ENCODE measurements at places on chromosomes 13 and 19.

DNA sequence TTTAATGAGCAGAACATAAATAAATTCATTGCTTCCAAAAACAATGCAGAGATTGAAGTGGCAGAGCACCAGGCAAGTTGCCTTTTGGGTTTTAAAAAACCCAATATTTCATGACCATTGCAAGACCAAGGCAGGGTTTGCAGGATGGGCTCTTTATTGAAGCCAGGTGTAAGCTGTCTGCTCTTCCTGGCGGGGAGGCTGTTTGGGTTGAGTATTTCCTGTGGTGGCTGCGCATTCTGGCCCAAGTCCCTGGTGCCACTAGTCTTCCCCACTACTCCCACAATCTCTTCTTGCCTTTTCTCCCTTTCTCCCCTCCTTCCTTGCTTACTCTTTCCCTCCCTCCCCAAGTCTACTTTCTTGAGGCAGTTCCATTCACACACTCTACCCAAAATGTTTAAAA is 116.4 kb downstream of the AKAP11 start:
- no peak for DNase-seq

- peak; percentile 31 for DNase-seq
Observed at GRCh38 chr13:41222259-41222852, 28.0 kb upstream of the KBTBD7 start.

DNA sequence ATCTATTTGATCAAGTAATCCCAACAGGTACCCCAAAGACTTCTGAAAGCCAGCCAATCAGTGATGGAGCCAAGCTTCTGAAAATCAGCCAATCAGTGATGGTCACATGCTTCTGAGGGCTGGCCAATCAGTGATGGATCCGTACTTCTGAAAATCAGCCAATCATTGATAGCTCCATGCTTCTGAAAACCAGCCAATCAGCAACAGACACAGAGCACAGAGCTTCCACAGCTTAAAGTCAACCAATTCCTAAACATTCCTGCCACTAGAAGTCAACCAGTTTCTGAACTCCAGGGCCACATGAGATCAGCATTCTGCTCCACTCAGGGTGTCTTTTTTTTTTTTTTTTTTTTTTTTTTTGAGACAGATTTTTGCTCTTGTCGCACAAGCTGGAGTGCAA is 8.2 kb upstream of the HSD17B14 start:
- DNase-seq: no peak

GRCh38 chr19:45440873-45441654 is 17.3 kb upstream of the ERCC1 start:
- no peak for DNase-seq

- no peak for DNase-seq
Observed at GRCh38 chr19:38545596-38545995, 72.2 kb downstream of the MAP4K1 start.

DNA sequence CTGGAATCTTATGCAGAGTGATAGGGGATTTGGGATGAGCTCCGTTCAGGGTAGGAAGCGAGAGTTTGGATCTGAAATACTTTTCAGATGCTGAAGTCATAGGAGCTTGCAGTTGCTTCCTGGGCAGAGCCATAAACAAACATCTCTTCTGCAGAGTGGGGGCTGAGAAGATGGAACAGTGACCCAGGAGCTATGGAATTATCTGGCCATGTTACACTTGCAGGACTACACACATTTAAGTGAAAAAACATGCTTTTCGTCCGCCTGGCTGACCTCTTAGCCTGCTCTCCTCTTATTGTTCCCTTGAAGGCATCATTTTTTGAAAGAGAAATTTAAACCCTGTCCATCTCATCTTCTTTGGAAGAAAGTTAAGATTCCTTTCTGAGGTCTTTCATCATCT is 40.7 kb downstream of the PSG11 start:
- DNase-seq: no peak

DNA sequence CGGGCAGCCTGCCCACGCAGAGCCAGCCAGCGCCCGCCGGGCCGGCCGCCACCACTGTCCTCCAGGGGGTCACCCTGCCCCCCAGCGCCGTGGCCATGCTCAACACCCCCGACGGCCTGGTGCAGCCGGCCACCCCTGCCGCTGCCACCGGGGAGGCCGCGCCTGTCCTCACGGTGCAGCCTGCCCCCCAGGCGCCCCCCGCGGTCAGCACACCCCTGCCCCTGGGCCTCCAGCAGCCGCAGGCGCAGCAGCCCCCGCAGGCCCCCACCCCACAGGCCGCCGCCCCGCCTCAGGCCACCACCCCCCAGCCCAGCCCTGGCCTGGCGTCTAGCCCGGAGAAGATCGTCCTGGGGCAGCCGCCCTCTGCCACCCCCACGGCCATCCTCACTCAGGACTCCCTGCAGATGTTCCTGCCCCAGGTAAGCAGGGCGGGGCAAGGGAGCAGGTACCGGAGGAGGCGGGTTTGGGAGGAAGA is 32.3 kb upstream of the EHD2 start:
- no peak for DNase-seq

DNA sequence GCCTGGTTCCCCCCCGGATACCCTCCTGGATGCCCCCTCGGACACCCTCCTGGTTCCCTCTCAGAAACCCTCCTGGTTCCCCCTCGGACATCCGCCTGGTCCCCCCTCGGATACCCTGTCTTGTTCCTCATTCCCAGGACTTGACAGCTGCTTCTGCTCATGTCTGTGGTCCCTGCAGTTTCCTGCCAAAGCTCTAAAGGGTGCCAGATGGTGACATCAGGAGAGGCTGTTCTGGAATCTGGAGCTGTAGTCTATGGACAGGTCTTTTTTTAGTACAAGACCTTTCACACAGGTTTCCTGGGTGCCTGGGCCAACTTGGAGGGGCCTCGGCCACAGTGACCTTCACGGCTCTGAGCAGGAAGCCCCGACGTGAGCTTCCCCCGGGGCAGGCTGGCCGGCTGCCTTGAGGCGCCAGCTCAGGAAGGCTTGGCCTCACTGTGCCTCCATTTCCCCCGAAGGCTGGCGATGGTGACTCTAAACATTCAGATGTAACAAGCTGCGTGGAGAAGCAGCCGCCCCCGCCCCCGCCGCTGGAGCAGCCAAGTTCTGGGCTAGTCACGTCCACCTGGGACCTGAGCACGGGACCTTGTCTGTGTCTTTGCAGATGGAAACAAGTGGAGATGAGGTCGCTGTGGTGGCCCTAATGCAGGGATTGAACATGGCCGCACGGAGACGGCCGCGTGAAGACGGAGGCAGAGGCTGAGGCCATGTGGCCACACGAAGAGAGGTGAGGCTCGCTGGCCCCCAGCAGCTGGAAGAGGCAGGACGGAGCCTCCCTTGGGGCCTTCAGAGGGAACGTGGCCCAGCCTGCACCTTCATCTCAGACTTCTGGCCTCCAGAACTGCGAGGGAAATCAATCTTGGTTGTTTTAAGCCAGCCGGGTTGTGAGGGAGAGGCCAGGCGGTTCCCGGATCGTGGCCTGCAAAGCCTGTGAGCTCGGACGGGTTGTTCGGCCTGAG is 12.7 kb downstream of the SGTA start:
- DNase-seq: peak; percentile 75

DNA sequence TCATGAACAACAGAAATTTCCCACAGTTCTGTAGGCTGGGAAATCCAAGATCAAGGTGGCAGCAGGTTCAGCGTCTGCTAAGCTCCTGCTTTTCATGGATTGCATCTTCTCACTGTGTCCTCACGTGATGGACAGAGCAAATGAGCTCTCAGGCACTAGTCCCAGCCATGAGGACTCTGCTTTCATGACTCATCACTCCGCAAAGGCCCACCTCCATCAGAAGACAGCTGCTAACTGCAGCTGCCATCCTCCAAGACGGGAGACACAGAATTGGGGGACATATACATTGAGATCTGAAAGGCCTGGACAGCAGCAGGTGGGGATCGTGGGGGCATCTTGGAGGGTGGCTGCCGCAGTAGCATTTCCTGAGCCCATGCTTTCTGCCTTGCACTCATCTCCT is 44.4 kb upstream of the SPATA13 start:
- DNase-seq: no peak

DNA sequence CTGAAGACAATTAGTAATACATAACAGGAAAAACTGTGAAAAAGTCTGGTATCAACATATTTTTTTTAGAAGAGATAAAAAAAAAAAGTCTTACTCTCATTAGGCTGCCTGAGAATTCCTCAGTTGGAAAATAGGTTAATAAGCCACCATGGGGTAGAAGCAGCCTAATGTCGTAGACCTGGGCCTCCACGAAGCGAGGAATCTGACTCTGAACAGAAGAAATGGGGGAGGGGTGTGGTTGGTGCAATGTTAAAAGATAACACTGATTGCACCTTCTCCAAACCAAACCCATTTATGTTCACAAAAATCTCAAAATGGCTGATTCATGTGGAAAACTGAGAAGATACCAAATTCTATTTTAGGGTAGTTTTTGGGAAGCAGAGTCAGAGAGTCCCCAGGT is 62.4 kb downstream of the MPHOSPH8 start:
- DNase-seq: no peak

GRCh38 chr19:478976-479375 is 17.3 kb upstream of the MADCAM1 start:
- DNase-seq: no peak

GRCh38 chr13:32025730-32026129 is 5.8 kb upstream of the FRY start:
- DNase-seq: no peak

DNA sequence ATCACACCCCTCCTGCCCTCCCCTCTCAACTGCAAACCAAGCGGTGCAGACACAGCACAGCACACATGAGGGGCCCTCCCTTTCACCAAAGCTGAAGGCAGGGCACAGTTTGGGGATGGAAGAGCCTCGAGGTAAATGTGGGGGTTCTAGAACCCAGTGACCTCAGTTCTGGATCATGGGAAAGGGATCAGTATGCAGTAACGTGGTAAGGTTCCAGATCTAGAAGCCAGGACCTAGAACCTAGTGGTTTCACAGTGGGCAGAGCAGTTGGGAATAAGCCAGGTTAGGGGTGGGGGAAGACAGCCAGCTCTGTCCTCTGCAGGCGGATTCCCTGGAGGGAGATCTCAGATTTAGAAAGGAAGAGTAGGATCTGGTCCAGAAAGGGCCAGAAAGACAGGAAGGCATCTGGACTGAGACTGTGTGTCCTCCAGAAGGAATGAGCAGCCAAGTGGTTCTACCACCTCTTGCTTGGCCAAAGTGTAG is 3.1 kb downstream of the FTL start:
- no peak for DNase-seq

GRCh38 chr13:94656176-94656575 is 54.5 kb downstream of the GPR180 start:
- DNase-seq: no peak

- no peak for DNase-seq
Observed at GRCh38 chr19:50925734-50926133, 14.5 kb upstream of the KLK4 start.

DNA sequence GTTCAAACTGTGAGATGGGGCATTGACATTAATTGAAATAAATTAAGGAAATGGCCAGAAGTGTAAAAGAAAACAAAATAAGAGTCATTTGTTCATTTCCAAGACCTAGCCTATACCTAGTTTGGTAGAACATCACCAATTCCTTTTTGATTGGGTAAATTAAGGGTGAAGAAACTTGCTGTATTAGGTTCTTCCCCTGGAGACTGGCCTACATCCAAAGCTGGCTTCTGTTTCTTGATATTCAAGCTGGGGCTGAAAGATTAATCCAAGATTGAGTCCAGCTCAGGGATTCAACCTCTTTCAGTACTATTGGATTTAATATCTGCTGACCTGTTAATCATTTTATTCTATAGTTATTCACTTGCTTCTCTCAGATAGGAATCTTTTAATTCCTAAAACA is 183.2 kb downstream of the GPC6 start:
- no peak for DNase-seq

DNA sequence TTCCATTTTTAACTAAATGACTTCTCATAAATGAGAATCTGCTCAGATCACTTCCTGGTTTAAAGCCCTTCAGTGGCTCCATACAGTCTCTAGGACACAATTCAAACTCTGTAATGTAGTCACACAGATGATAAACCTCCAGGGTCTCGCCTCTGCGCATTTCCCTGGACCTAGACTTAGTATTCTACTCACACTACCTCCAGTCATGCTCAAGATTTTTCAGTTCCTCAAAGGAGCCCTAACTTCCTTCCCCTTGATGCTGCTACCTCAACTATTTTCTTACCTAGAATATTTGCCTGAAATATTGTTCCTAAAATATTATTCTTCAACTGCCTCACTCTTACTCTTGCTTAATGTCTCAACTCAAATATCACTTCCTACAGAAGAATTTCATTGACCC is 86.7 kb upstream of the TPP2 start:
- DNase-seq: no peak

DNA sequence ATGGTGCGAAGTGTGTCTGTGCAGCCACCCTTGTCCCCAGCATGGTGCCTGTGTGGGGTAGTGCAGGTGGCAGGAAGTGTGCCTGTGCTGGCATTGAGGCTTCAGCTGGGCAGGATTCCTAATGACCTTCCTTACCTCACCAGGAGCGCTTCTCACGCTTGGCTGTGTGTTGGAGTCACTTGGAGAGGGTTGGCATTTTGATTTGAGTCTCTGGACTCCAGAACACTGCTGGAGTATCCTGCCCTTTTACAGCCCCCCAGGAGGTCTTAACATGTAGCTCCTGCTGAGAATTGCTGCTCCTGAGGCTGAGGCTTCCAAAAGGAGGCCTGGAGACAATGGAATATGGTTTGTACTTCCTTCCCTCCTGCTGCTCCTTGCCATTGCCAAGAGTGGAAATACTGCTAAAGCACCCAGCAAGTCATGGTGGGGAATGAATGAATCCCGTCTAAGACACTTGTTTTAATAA is 87.1 kb downstream of the ARHGEF7 start:
- no peak for DNase-seq

GRCh38 chr13:25136880-25137787 is 35.0 kb downstream of the AMER2 start:
- no peak for DNase-seq

- no peak for DNase-seq
Observed at GRCh38 chr19:35049456-35049855, 7.9 kb downstream of the HPN start.

DNA sequence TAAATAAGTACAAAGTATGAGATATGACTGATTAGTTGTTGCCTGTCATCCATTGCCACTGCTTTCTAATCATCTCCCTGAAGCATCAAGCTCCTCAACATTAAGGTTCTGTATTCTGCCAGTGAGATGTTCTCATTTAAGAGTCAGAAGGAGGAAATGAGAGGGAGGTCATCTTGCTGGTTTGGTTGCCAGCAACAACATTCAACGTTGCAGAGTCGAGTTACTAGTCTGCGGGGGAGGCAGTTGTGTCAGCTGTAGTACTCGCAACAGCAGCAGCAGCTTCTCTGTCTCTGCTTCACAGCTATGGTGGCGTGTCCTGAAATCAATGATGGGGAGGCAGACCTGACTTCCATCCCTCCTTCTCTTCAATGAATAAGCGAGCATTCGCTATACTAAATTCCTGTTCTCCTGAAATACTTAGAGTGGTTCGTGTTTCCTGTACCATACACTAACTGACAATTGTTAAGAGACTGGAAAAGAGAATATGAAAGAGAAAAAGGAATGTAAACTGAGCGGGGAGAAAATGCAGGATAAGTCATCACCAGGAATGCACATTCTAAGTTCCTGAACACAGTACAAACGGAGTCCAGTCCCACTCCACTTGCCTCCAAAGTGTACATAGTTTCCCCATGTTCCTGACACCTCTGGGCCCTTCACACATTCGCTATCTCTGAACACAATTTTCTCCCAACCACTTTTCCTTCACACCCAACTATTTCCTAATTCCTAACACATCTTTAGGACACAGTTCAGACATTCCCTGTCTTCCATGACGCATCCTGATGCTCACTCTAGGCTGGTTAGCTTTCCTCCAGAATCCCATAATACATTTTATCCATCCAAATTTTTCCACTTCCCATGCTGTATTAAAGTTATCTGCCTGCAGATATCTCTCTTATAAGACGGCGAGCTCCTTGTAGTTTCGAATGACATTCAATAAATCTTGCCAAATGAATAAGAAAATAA is 263.0 kb downstream of the KLF12 start:
- no peak for DNase-seq

GRCh38 chr13:54091884-54092283 is 1063.3 kb downstream of the OLFM4 start:
- no peak for DNase-seq
